HT1080 (cell line): ENCODE measurements at places on chromosomes 11 and 22.

GRCh38 chr11:128884703-128885338 is 6.3 kb upstream of the KCNJ5 start:
- DNase-seq = peak; percentile 51

- DNase-seq = no peak
Observed at GRCh38 chr22:48960576-48960975, 867.1 kb downstream of the BRD1 start.

DNA sequence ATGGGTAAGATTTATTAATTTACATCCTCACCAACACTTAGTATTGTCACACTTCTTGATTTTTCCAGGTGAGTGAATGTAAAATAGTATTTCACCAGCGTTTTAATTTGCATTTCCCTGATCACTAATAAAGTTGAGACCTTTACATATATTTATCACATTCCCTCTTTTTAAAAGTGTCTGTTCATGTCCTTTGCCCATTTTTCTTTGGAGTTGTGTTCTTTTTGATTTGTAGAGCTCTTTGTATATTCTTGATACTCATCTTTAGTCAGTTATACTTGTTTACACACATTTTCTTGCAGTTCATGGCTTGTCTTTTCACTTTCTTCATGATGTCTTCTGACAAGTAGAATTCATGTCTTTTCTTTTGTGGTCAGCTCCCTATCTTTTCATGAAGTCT is 2.2 kb upstream of the PLAAT5 start:
- DNase-seq = no peak

- DNase-seq = no peak
Observed at GRCh38 chr11:95392644-95393043, 161.6 kb upstream of the SESN3 start.

- DNase-seq = no peak
Observed at GRCh38 chr11:612201-612960, 3.4 kb downstream of the IRF7 start.

DNA sequence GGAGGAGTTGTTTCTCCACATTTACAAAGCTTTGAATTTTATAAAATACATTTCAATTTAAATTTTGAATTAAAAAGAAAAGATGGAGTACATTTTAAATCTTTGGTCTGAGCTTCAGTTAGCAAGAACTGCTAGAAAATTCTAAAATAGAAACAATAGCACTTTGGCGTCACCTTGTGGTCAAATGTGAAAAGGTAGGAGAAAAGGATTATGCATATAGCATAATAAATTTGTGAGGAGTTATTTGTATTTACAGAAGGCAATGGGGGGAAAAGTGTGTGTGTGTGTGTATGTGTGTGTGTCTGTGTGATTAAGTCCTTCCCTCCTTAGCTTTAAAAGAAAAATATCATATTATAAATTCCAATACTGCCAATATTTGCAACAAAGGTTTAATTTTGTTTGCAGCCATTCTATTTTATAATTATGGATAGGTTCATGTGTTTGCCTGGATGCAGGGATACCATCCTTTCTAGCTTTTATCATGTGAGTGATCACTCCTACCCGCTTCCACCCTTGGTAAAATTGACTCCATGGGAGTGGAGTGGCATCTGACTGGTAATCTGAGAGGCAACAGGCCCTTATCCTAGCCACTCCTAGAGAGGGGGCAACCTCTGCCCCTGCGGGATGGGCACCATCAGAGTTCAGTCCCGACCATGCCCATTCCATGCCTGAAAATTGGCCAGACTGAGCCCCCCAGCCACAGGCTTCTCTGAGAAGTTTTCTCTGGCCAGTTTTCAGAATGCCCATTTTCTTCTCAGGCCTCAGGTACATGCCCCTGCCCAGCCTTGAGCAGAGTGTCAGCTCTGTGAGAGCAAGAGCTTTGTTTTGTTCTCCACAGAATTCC is 13.6 kb upstream of the LGR4 start:
- DNase-seq = peak; percentile 45

DNA sequence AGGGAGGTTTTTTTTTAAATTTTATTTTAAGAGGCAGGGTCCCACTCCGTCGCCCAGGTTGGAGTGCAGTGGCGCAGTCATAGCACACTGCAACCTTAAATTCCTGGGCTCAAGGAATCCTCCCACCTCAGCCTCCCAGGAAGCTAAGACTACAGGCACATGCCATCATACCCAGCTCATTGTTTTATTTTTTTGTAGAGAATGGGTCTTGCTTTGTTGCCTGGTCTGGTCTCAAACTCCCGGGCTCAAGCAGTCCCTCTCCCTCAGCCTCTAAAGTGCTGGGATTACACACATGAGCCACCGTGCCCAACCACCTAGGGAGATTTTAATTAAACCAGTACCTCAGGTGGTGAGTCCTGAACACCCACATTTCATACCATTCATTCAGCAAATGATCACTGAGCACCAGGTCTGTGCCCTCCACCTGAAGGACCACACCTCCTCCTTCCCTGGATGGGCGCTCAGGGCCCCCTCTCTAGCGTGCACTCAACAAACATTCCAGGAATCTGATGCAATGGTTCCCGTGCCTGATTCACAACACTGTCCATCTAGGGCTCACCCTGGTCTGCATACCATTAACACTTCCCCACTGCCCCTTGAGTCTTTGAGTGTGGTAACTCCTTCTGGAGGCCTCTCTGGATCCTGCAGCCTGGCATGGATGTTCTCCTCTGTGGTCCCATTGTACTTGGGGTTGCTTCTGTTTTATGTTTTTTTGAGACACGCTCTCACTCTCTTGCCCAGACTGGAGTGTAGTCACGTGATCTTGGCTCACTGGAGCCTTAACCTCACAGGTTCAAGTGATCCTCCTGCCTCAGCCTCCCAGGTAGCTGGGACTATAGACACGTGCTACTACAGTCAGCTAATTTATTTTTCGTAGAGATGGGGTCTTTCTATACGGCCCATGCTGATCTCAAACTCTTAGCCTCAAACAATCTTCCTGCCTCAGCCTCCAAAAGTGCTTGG is 9.6 kb upstream of the MYH9 start:
- no peak for DNase-seq

- no peak for DNase-seq
Observed at GRCh38 chr22:48227341-48228018, 1465.0 kb downstream of the TBC1D22A start.

- DNase-seq = peak; percentile 53
Observed at GRCh38 chr11:79173615-79174014, 267.2 kb downstream of the TENM4 start.

GRCh38 chr11:57426439-57426928 is 437 bp downstream of the SLC43A3 start:
- no peak for DNase-seq

DNA sequence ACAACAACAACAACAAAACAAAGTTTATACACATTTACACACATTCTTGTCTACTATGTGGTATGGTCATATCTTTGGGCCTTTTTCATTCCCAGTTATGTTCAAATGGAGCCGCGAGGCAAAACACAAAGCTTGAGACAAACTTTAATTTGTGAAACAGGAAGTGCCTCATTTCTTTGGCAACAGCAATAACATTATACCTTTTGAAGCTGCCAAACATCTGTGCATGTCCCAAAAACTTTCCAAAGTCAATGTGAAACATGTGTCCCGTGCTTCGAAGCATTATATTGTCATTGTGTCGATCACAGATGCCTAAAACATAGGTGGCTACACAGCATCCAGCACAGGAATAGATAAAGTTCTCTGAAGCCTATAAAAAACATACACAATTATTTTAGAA is 25.0 kb upstream of the RPS13 start:
- DNase-seq = no peak

- DNase-seq = no peak
Observed at GRCh38 chr11:88363004-88363403, 25.5 kb upstream of the CTSC start.

DNA sequence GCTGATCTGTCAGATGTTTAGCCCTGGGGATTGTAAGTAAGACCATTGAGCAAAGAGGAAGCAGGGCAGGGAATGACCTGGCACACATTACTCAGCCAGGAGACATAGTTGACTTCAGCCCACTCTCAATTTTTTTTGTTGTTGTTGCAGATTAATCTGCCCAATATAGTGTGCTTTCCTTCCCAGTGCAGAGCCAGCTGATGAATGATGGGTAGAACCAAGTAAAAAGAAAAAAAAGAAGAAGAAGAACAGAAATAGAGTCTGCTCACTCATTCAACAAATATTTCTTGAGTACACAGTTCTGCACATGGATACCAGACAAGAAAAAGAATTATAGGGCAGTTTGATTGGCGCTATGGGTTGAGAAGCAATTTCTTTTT is 292.7 kb downstream of the ETS1 start:
- DNase-seq = peak; percentile 15

DNA sequence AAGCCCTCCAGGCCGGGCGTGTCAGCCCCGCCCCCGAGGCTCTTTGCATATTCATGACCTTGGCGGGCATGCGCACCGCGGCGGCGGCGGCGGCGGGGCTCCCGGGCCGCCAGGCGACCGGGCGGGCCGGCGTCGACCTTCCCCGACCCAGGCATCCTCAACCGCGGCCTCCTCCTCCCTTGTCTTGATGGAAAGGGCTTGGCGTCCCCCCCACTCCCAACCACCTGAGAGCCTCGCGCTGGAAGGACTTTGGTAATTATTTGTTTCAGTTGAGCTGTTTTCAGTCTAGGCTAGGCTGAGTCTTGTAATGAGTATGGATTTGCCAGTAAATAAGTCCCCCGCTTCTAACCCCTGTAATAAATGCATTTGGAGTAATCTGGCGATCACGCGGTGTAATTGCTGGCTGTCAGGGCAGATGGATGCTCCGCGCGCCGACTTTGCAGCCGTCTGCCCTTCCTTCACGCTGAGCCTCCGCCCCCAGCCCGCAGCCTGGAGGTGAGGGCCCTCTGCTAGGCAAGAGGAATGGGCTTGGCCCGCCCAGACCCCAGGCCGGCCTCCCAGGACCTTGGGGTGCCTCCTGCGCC is 25.2 kb downstream of the FLRT1 start:
- DNase-seq = no peak

- DNase-seq = no peak
Observed at GRCh38 chr22:20571531-20572007, 64.2 kb downstream of the MED15 start.

DNA sequence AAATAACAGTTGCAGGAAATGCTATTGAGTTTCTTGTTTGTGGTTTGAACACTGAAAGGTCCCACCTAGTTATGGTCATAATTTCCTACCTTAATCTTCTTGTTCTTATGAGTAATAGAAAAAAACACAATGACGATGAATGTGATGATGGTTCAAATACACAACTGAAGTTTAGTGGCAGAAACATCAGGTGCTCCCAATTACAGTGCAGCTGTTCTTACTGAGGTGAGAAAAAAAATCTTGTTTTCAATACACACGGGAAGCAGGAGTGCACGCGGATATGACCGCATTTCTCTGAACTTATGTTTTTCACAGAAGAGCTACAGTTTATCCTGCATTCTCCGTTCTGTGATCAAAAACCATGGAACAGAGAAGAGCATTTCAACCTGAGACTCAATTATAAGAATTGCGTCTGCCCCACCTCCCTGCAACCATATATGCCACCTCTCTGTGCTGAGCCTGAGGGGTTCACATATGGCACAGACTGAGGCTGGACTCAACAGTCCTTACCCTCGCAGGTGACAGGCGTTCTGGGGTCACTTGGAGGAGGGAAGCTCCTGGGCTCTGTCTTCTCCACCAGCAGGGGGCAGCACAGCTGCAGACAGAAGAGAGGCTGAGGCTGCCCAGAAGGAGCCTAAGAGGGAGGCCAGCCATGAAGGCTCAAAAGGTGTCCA is 99.7 kb upstream of the IGLL5 start:
- peak; percentile 34 for DNase-seq
